PC-9 (cell line): ENCODE measurements at places on chromosomes 11 and 22. TPM values are rescaled to one million over a fixed set of nuclear protein-coding genes. Genes with fewer than 3 reads are reported as not detected.
A peak's percentile ranks its signal among the peaks of the same experiment; 100 is the strongest.

Gene MS4A7
- total RNA-seq: not detected in 2 replicates

Gene FAM227A
- total RNA-seq: 8.8 and 9.8 TPM in 2 replicates

Gene PPME1
- 81.0 and 86.8 TPM in 2 replicates for total RNA-seq

Gene PLEKHA7
- total RNA-seq: 26.9 and 28.3 TPM in 2 replicates

Gene NELL1
- total RNA-seq: not detected in 2 replicates

Gene FOLR2
- total RNA-seq: not detected in 2 replicates

Gene MUC5AC
- 0.09 and 0.25 TPM in 2 replicates for total RNA-seq

- H3K27ac ChIP-seq: no peak overlapping the region
- no peak overlapping the region for H3K4me3 ChIP-seq
- no peaks in the 10 kb centered on the region for H3K36me3 ChIP-seq
- no peaks in the 10 kb centered on the region for H3K27me3 ChIP-seq
Measured at GRCh38 chr11:73478737-73479347, 102.6 kb downstream of the RELT start.

GRCh38 chr22:44729391-44730021 is 22.9 kb upstream of the ARHGAP8 start:
- no peak overlapping the region for H3K4me3 ChIP-seq
- DNase-seq: no peak
- no peaks in the 10 kb centered on the region for H3K27me3 ChIP-seq
- H3K4me1 ChIP-seq: no peaks in the 10 kb centered on the region
- no peak overlapping the region for H3K27ac ChIP-seq

DNA sequence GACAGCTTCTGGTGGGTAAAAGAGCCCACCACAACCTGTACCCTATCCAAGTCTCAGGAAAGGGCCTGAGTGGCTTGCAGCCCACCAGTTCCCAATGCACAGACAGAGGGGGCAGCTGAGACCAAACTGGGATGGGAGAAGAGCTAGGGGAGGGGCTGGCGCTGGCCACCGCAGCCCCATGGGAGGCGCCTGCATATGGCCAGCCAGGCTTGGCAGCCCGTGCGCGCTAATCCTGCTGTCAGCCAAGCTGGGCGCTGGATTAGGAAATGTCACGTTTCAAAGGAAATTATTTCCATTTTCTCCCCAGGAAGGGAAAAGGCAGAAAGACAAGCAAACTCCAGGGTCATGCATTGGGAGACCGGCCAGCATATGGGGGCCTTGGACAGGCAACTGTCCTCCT is 236.8 kb downstream of the BUD13 start:
- H3K27ac ChIP-seq: no peak overlapping the region
- H3K27me3 ChIP-seq: peaks cover 98% of the 10 kb centered on the region
- no peak overlapping the region for H3K4me3 ChIP-seq

GRCh38 chr22:17429516-17429915 is 60.3 kb downstream of the CECR2 start:
- no peak overlapping the region for H3K27ac ChIP-seq
- H3K27me3 ChIP-seq: peaks cover 37% of the 10 kb centered on the region; the same call in 1 of the 2 replicates
- DNase-seq: no peak
- H3K4me1 ChIP-seq: no peaks in the 10 kb centered on the region

GRCh38 chr11:126188332-126189108 is 22.9 kb downstream of the RPUSD4 start:
- DNase-seq: no peak
- no peak overlapping the region for H3K4me3 ChIP-seq
- H3K36me3 ChIP-seq: no peaks in the 10 kb centered on the region
- H3K4me1 ChIP-seq: no peaks in the 10 kb centered on the region

DNA sequence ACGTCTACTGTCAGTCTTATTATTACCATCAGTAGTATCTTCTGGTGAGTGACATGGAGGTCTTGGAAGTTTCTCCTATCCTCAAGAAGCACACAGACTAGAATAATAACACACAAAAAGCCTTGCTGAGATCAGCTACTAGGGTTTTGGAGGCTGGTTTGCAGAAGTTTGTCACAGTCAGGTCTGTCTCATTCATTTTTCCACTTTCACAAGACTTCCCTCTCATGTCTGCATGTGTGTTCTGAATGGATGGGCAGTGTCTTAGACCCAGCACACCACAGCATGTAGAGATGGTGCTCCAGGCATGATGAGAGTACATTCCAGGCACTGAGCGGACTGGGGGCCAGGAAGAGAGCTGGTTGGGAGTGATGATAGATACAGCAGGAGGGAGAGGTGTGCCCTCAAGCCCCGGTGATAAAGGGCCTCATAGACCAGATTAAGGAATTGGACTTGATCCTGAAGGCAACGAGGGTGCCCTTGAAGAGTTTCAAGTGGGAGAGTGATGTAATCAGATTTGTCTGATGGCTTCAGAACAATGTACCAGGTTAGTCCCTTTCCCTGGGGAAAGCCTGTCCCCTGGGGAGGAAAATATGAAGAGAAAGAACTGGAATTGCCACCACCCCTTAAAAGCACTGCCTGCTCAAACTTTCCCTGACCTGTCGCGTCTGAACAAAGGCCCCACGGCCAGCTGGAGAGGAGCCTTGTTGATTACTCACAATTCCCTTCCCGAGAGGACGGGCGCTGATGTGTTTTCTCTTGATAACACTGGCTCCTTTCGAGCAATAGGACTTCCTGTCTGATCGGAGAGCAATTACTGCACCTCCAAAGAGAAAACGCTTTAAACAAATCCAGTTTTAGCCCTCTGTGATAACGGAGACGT is 45.1 kb upstream of the LMO2 start:
- H3K4me3 ChIP-seq: no peak overlapping the region
- no peak for DNase-seq
- H3K27me3 ChIP-seq: no peaks in the 10 kb centered on the region
- no peaks in the 10 kb centered on the region for H3K4me1 ChIP-seq
- no peak overlapping the region for H3K27ac ChIP-seq
- no peaks in the 10 kb centered on the region for H3K36me3 ChIP-seq

DNA sequence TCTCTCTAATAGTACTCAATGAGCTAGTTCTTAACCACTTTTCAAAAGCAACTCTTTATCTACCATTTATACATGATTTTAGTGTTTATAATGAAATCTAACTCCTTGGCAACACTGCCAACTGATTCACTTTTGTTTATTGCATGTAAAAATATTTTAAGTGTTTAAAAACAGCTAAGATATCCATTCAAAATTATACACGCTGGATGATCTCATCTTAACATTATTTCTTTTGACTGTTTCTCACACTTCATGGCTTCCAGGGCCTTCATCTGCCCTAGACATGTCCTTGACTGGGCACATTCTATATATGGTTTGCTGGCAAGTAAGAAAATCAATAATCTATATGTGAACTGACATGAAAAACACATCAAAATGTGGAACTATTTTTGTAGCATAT is 414.6 kb upstream of the LUZP2 start:
- no peak for DNase-seq
- no peak overlapping the region for H3K4me3 ChIP-seq
- no peaks in the 10 kb centered on the region for H3K36me3 ChIP-seq
- no peaks in the 10 kb centered on the region for H3K4me1 ChIP-seq

DNA sequence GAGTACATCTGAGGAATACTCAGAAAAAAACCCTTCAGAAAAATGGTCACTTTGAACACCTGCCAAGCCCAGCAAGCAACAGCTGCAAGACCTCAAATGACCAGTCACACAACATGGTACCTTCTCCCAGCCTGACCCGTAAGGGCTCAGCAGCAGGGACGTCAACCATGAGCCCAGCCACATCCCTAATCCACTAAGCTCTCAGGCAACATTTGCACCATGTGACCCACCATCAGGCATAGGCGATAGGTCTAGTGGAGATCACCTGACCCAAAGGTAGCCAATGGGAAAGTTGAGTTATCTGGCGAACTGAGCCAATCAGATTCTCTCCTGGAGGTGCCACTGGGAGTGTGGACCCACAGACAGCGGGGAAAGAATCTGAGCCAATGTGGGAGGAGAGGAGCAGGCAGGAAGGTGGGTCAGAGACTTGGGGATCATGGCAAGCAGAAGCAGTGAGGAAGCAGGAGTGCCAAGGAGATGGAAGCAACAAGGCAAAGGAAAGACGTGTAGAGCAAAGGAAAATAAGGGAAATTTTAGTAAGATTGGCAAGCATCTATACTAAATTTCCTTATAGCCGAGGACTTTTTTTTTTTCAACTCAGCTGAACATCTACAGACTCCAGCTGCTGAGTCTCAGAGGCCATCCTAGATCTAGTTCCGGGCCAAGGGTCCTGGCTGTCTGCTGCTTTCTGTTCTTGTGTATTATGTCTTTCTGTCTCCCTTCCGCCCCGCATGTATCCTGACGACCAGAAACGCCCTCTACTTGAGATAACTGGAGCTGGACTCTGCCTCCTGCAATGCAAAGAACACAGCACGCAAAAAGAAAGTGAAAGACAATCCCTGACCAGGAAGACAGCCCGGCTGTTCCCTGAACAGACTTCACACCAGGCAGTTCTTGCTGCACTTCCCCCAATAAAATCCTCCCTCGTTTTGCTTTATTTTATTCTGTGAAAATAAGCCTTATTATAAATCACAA is 11.0 kb upstream of the PLAAT2 start:
- H3K36me3 ChIP-seq: peaks cover 24% of the 10 kb centered on the region
- no peak for DNase-seq
- H3K27ac ChIP-seq: no peak overlapping the region
- H3K4me1 ChIP-seq: peaks cover 4% of the 10 kb centered on the region

DNA sequence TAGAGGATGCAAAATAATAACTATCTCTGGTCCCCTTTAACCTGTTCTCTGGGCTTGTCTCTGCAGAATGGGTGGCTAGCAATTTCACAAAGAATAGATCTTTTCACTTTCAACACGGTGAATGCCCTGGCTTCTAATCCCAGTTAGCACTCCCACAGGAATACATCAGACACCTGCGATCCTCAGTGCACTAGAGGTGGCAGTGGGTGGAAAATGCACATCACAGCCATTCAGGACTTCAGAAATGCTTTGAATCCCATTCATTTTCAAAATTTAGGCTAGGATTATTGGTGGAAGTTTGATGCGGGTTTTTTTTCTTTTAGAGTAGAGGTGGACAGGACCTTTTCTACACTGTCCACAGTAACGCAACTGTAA is 55.1 kb downstream of the OPCML start:
- no peaks in the 10 kb centered on the region for H3K4me1 ChIP-seq
- H3K27me3 ChIP-seq: peaks cover 13% of the 10 kb centered on the region
- H3K4me3 ChIP-seq: no peak overlapping the region

GRCh38 chr11:99015634-99016454 is 4.9 kb upstream of the CNTN5 start:
- no peaks in the 10 kb centered on the region for H3K36me3 ChIP-seq
- H3K27me3 ChIP-seq: peaks cover 22% of the 10 kb centered on the region
- peak; percentile 50 for DNase-seq
- no peak overlapping the region for H3K27ac ChIP-seq
- no peak overlapping the region for H3K4me3 ChIP-seq
